Aorta (tissue), 5 donors: ENCODE measurements at places on chromosomes 7 and 10. TPM values are rescaled to one million over a fixed set of nuclear protein-coding genes. Genes with fewer than 3 reads are reported as not detected.

- DNase-seq = no peak
Observed at GRCh38 chr10:116106611-116107010, 166.4 kb downstream of the GFRA1 start.

- no peak for DNase-seq
Observed at GRCh38 chr10:72875250-72876055, 18.1 kb upstream of the OIT3 start.

DNA sequence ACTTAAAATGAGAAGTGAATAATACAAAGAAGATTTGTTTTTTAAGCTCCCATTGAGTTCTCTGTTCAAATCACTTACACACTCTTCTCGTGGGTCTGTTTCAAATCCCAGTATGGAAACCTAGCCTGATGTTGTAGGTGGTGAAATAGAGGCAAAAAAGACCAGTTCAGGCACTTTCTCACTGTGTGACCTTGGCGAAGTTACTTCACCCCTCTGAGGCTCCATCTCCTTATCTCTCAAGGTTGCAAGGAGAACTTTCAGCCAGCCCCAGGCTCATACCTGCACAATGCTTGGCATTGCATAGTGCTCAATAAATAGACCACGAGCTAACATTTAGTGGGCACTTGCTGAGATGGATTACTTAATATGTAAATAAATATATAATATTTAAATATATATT is 90.1 kb downstream of the PRLHR start:
- DNase-seq = no peak

DNA sequence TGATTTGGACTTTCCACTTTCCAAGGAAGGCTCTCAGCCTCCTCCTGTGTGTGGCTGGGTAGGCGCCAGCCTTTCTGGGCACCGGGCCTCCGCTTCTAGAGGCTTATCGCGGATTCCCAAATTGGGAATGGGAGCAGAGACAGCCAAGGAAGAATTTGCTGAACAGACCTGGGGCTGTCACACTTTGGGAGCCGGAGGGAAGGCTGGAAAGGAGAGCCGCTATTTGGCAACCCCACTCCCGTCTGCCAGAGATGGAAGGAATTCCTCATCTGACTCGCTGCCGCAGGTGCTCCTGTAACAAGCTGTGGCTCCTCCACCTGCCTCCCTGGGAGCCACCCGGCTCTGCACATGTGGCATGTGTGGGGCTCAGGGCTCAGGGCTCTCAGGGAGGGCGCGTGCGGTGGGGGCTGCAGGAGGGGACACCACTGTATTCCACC is 50.8 kb upstream of the ECHDC3 start:
- peak; percentile 66 for DNase-seq

DNA sequence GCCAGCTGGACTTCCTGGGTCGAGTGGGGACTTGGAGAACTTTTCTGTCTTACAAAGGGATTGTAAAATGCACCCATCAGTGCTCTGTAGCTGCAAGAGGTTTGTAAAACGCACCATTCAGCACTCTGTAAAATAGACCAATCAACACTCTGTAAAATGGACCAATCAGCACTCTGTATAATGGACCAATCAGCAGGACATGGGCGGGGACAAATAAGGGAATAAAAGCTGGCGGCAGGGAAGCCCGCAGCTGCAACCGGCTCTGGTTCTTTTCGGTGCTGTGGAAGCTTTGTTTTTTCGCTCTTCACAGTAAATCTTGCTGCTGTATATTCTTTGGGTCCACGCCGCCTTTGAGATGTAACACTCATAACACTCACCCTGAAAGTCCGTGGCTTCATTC is 151.9 kb downstream of the GALNT17 start:
- DNase-seq = no peak

GRCh38 chr7:44272981-44273380 is 52.4 kb downstream of the CAMK2B start:
- DNase-seq = no peak

The HOXA3 gene
- total RNA-seq = 9.6 TPM

DNA sequence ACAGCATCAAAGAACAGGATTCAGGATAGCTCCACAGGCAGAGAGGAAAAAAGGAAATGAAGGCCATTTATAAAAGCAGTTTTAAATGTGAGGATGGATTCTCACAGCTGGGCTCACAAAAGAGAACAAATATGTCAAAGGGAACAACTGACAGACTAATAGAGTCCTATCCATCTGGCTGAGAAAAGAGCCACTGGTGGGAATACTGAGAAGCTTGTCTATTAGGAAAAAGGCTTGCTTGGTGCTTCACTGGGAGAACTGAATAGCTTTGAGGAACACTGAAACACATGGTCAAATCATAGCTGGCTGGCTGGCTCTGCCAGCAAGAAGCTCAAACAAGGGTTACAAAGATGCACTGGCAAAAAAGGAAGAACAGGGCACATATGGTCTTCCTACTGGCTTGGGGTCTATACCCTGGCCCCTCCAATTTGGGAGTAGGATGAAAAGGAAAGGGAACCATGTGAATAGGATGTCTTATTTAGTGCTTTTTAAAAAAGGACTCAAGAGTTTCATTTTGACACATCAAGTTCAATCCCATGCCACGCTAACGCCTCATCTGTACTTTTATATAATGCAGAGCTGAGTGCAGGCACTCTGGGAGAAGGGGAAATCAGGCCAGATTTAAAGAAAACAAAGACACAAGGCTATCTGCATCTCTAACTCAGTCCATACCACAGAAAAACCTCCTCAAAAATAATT is 44.8 kb upstream of the KCNIP2 start:
- DNase-seq = no peak

- DNase-seq = no peak
Observed at GRCh38 chr10:515674-516073, 173.8 kb downstream of the DIP2C start.

The CDC14C gene
- not detected for total RNA-seq

DNA sequence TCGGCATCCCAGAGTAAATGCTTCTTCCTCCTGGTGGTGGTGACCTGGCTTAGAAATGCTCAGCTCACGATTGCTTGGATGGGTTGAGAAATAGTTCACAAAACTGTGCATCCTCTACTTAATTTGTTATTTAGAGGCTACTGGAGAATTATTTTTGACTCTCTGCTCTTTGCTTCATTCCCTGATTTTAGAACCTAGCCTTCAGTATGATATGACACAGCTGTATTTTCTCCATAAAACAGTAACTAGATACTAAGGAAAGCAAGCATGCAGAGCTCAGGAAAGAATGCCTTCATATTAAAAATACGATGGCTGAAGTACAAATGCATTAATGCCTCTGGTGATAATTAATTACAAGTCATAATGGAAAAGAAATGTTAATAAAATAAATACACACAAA is 602.0 kb upstream of the COBL start:
- DNase-seq = no peak

The IFIT1B gene
- total RNA-seq = 0.87 TPM

GRCh38 chr10:127257395-127257794 is 61.0 kb upstream of the INSYN2A start:
- no peak for DNase-seq
